ENCODE measurements at places on chromosomes 4 and X.

DNA sequence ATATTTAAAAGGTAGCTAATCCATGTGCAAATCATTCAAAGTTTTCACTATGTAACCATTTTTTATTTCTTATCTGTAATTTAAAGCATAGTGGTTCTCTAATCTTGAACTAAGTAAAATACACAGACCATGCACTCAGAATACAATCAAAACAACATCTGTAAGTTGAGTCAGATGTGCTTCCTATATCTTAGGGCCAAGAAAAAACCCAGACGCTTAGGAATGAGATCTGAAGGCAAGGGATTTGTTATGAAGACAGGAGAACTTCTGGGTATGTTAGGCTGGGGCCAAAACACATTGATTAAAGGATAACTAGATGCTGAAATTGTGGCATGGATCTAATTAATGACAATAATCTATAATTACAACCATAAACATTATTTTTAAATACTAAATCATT is 120.3 kb downstream of the PDE5A start:
- DNase-seq: no peak

GRCh38 chr4:93710847-93711430 is 117.6 kb upstream of the ATOH1 start:
- no peak for DNase-seq

GRCh38 chr4:159069922-159070321 is 33.0 kb upstream of the RAPGEF2 start:
- no peak for DNase-seq

DNA sequence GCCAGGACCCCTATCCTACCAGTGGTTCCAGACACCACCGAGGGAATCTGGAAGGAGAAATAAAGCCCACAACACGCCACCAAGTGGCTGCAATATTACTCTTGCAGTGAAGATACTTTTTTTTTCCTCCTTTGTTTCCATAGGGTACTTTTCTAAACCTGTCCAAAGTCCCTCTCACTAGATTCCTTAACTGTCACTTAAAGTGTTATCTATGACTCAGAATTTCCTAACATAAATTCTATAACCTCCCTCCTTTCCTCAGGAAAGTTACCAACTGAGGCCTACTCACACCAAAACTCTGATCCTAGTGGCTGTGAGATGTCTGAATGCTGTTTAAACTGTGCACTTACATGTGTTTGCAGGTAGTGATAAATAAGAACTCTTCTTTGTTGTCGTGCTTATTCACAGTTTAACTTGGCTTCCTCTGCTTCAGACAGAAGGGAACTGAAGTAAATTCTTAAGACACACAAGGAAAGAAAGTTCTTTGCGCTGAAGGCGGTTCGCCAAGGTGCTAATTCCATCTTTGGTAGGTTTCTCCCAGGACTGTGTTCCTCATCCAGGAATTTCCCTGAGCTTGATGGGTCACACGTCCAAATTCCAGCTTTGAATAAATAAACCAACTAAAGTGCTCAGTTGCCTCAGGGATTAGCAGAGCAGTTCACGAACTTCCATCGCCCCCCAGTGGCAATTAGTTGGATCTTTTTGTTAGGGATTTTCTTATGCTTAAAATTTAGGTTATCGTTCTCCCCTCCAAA is 10.7 kb upstream of the HCCS start:
- DNase-seq: peak; percentile 46

GRCh38 chrX:72394518-72395170 is 88.9 kb upstream of the CITED1 start:
- DNase-seq: no peak

GRCh38 chr4:53744446-53745160 is 153.3 kb upstream of the LNX1 start:
- no peak for DNase-seq

GRCh38 chrX:56728752-56729151 is 291 bp upstream of the NBDY start:
- DNase-seq: no peak

GRCh38 chrX:148893395-148893794 is 393.0 kb downstream of the AFF2 start:
- DNase-seq: no peak

DNA sequence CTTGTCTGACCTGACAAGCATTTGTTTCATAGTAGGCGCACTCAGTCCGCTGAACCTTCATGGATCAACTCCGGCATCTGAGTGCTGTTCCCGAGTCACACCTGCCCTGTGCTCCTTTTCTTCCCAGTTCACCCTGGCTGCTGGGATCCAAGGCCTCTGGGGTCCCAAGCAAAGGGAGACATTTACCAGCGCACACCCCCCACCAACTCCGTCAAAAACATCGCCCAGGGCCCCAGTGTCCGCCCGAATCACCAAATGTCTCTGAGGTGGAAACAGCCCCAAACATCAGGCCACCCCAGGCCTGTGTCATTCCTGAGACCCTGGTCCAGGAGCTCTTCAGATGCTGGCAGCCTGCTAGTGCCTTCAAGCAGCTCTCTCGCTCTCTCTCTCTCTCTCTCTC is 5.1 kb downstream of the BLOC1S4 start:
- no peak for DNase-seq

- DNase-seq: no peak
Measured at GRCh38 chrX:64925480-64925879, 50.8 kb downstream of the ZC4H2 start.

DNA sequence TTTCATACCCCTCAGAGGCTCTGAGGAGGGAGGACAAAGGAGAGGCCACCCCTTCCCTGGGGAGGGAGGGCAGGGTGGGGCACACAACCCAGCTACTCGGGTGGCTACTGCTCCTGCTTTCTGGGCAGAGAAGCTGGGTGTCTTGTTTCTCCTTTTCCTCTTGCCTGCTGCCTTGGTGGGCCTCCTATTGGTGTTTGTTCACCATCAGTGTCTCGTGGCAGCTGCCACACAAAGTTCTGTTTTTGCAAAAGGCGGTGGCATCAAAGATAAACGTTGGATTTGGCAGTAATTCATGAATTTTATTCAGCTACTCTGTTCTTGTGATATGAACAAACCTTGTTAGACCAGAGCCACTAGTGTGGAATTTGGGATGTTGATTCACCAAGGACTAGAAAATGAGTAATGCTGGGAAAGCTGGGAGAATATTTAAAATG is 153.0 kb upstream of the SCML1 start:
- DNase-seq: no peak

GRCh38 chr4:101701551-101701950 is 89.0 kb upstream of the BANK1 start:
- no peak for DNase-seq

DNA sequence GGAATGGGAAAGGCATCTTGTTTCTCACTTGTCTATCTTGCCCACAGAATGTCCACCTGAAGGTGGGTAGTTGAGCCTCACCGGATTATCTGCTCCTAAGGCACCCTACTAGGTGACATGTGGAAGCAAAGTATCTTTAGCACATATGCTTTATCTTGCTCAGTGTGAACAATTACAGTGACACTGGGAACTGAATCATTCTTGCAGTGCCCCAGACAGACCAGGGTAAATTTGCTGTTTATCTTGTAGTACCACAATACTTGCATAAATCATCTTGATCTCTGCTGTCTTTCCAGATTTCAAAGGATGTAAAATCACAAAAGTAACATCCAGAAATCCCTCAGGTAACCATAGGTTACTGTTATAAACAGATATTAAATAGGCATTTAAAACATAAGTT is 930.0 kb upstream of the INTU start:
- no peak for DNase-seq

DNA sequence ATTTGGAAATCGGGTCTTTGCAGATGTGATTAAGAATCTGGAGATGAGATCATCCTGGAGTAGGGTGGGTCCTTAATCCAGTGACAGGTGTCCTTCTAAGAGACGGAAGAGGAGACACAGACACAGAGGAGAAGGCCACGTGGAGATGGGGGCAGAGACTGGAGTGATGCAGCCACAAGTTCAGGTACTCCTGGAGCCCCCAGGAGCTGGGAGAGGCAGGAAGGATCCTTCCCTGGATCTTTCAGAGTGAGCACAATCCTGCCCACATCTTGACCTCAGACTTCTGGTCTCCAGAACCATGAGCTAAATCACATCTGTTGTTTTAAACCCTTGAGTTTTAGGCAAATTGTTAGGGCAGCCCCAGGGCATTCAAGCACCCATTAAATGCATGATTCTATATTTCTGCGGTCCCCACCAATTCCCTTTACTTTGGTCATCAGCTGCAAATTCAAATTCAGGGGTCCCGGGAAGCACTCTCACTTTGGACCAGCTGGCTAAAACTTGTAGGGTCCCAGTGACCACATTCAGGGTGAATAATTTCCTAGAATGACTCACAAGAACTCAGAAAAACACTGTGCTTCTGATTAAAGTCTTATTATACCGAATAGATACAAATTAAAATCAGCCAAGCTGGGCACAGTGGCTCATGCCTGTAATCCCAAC is 12.8 kb upstream of the AKAP17A start:
- no peak for DNase-seq

DNA sequence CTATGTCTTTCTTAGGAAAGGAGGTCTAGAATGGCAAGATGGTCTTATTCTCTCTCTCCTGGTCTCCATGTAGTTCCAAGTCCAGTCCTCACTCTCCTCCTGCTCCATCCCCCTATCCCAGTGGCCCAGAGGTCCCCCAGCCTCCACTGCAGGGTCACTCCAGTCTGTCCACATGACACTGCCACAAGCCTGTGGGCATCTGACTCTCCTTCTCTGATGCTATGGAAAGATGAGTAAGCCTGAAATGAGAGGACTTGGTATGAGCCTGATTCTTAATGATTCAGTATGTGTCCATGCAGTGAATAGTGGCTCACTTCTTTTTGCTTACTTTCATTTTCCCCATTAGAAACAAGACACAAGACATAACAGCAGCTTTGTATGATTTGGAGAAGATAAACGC is 516.8 kb upstream of the ADGRL3 start:
- no peak for DNase-seq

DNA sequence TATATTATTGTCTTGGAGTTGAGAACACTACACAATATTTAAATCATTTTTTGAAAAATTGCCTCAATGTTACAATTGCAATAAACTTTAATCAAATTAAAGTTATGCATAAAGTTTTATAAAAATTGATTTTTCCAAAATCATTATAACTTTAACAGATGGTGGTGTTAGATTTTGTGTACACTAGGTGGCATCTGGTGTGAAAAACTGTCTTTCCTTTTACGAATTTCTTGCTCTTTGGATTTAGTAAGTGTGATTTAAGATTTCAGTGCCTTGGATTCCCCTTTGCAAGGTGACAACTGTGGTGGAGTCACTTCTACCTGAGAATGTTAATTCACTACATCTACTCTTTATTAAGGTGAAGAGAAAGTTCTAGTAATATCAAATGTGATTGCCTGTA is 91.6 kb downstream of the AREG start:
- DNase-seq: no peak

- no peak for DNase-seq
Measured at GRCh38 chrX:143094417-143095023, 68.8 kb downstream of the SPANXN4 start.

DNA sequence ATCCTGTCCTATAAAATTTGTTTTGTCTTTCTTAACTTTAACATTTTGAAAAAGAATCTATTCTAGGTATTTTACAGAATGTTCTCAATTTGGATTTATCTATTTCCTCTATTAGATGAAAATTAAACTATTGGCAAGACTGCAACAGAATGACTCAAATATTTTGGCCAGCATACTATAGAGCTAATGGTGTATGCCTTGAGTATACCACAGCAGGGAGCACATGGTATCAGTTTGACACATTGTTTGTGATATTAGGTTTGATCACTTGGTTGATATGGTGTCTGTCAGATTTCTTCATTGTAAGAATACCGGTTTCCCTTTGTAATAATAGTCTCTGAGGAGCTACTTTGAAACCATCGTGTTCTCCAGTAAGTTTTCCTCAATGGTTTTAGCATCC is 87.8 kb upstream of the NPNT start:
- DNase-seq: no peak

DNA sequence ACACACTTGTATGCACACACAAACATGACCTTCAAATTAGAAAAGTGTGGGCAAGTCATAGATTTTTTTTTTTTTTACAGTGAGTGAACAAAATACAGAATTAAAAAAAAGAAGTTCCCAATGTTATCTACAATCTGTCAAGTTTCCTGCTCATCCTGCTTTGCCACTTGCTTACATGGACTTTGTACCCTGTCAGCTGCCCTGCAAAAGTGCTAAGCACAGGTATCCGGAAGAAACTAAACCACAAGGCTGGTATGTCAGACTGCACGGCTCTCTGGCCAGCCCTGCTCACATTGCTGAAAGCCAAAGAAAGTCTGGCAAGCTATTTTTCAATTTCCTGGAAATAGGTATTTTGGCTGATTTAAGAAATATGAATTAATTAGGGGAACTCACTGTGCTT is 38.9 kb upstream of the BCLAF3 start:
- no peak for DNase-seq

DNA sequence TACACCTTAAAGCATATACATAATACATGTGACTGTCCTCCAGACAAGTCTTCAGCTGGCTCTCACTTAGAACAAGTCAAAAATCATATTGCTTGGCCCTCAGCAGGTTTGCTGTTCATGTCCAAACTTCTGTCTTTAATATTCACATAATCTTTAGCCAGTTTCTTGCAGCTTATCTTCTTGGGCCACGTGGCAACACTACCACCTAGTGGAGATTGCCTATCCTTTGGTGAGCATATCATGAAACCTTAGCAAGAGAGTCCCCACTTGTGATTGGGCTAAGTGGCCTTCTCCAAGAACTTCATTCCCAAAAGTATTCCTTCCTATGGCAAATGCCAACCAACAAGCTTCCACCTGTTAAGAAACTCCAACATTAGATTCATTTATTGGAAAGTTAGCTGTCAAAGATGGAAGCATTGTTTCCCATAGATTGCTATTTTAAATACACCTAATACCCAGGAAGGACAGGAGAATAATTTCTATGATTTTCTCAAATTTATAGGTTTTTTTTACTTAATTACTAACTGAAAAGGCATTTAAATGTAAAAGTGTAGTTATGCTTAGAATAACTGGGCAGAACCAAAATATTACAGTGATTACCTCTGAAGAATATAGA is 231.9 kb upstream of the INTU start:
- peak; percentile 71 for DNase-seq

DNA sequence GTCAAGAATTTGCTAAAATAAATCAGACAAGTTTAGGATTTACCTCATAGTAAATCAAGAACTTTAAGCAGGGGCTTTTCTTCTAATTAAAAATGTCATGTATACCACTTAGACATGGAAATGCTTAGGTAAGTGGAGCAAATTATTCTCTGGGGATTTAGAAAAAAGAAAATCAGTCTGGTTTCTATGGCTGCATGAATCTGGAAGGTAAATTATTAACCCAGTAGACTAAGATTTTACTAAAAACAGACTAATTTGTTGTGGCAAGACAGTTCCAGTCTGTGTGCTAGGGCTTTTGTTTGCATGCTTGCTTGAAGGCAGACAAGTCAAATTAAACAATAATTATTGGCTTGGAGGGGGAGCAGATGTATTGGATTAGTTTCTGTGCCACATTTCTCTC is 140.6 kb downstream of the TBL1X start:
- DNase-seq: no peak

GRCh38 chr4:54077812-54078211 is 13.4 kb upstream of the CHIC2 start:
- DNase-seq: no peak

GRCh38 chrX:11331788-11332187 is 38.6 kb downstream of the AMELX start:
- no peak for DNase-seq

GRCh38 chr4:72484981-72485380 is 84.0 kb downstream of the ADAMTS3 start:
- no peak for DNase-seq
